ENCODE measurements at places on chromosomes 11 and 22.

GRCh38 chr11:127598476-127598875 is 597.9 kb upstream of the KIRREL3 start:
- DNase-seq, result no peak

DNA sequence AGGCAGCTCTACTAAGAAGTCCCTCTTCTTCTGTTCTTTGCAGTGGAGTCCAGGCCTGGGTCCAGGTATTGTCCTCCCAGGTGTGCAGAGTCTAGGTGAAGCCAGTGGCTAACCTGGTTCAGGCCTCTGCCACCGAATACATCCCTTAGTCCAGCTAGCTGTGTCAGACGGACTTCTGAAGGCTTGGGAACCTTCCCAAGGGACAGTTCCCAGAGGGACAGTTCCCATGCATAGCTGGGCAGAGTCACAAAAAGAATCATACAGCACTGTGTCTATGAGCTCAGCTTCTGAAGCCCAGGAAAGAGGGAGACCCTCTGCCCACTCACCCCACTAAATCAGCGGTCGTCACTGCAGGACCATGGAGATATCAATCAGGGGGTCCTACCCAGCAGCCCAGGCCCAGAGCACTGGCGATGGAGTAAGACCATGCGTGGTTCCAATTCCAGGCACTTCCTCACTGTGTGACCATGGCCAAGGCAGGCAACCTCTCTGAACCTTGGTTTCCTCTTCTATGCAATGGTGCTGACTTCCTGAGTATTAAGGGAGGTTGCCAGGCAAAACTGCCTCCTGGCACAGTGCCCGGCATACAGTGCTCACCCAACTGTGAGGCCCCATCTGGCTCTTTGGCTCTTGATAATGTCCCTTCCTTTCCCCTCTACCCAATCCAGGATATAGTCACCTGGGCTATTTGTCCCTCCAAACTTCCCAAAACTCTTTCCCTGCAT is 3.4 kb downstream of the MS4A10 start:
- DNase-seq, result no peak

- DNase-seq, result peak; percentile 99
Observed at GRCh38 chr11:14336507-14337503, 22.2 kb downstream of the RRAS2 start.

DNA sequence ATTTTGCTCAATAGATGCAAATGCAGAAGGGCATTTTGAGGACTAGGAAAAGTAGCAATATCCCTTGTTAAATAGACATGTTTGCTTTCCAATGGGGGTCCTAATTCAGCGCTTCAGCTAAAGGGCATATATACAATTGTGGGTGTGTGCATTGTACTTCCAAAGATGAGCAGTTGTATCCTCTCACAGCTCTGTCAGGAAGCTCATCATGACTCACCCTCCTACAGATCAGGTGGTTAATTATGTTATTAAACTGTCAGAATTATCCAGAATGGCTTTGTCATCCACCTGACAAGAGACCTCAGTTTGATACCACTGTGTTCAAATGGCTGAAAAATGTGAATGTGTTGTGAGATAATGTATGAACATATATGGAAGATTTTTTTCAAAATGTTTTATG is 252.2 kb upstream of the MTNR1B start:
- peak; percentile 44 for DNase-seq

- DNase-seq, result no peak
Observed at GRCh38 chr11:42647993-42648392, 663.8 kb upstream of the API5 start.

Measured in epithelial cell of esophagus (primary cell).